ENCODE measurements at places on chromosomes 12 and 14. TPM values are rescaled to one million over a fixed set of nuclear protein-coding genes. Genes with fewer than 3 reads are reported as not detected.

DNA sequence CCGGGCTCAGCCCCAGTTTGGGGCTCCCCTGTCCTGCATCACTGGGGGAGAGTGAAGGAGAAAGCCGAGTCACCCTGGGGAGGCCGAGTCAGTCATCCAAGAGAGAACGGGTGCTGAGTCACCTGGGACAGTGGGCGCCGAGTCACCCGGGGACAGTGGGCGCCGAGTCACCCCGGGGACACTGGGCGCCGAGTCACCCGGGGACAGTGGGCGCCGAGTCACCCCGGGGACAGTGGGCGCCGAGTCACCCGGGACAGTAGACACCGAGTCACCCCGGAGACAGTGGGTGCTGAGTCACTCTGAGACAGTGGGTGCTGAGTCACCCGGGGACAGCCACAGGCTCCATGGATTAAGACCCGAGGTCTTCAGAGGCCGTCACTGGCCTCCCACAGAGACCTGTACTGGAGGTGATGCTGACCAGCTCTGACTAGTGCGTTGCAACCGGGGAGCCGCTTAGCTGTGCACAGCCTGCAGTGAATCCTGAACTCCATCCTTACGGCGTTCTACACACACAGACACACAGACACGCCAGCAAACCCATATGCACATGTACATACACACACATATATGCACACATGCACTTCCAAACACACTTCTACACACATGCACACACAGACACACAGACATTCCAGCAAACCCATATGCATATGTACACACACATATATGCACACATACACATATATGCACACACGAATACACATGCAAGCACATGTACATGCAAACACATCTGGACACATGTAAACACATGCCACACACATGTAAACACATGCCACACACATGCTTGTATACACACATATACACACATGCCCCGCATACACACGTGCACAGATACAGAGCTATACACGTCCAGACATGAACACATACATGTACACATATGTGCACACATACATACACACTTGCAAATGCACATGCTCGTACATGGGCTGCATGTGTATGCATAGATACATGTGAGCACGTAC, 64.9 kb upstream of the GALNT9 start:
- peaks cover 10% of the 10 kb centered on the region for H3K27me3 ChIP-seq
- no peaks in the 10 kb centered on the region for H3K36me3 ChIP-seq
- DNase-seq: no peak

- no peak overlapping the region for H3K4me3 ChIP-seq
- H3K27ac ChIP-seq: no peak overlapping the region
- H3K36me3 ChIP-seq: peaks cover 22% of the 10 kb centered on the region
These were observed 21.1 kb downstream of the CHFR start for GRCh38 chr12:132866251-132866828.

DNA sequence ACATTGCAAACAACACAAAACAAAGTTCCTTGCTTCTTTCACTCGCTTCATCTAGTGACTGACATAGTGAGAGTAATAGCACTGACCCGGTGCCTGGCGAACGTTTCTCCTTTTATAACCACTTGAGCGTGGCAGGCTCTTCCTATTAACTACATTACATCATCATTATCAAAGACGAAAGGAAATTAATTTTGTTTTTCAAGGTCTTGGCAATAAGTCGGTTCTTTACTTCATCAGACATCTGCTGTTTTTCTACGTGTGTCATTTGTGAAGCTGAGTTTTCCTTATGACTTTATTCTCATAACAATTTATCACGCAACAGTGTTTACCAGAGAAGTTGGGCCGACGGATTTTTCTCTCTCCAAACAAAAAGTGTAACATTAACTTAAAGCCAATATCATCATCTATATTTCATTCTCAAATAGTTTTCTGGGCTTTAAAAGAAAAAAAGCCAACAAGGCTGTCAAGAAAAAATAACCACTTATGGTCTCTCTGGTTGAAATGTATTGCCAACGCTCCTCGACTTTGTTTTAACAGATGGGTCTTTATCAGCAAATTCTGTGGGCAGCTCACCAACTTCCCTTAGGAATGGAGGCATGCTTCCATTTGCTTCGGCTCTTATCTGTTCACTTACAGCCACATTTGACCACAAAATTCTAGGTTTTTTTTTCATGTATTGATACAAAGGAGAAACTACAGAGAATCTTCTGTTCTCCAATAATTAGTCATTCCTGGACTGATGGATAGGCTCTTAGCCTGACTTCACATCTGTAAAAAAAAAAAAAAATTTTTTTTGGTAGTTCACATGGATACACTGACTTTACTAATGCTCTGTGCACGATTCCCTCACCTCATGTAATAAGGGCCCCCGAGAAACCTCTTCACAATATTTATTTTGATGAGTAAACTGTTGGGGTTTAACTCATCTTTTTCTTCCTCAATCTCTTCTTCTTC, 97.1 kb upstream of the CDKN3 start:
- H3K27me3 ChIP-seq: no peaks in the 10 kb centered on the region
- no peak overlapping the region for H3K27ac ChIP-seq
- no peak for DNase-seq
- no peaks in the 10 kb centered on the region for H3K4me1 ChIP-seq
- peaks cover 2% of the 10 kb centered on the region for H3K36me3 ChIP-seq

The GLI1 gene
- total RNA-seq: 25.8 TPM

The LRP1-AS gene
- total RNA-seq: not detected

The STAT2 gene
- total RNA-seq: 47.8 TPM
